Stimulated activated CD8-positive, alpha-beta memory T cell treated with anti-CD3 and anti-CD28 coated beads, Interleukin-7, amount 100 ng/mL, for 1 hour (primary cell): ENCODE measurements at places on chromosomes 2 and 18.

- no peak for DNase-seq
These were observed 3.4 kb downstream of the TMEM185B start for GRCh38 chr2:120219766-120220165.

- DNase-seq = no peak
These were observed 17.9 kb downstream of the PIAS2 start for GRCh38 chr18:46899274-46899948.

GRCh38 chr2:38708900-38709566, 42.1 kb downstream of the SRSF7 start:
- no peak for DNase-seq

- DNase-seq = no peak
These were observed 10.2 kb upstream of the ARHGAP28 start for GRCh38 chr18:6719098-6719846.

GRCh38 chr2:213500881-213501280, 216.6 kb downstream of the SPAG16 start:
- no peak for DNase-seq

DNA sequence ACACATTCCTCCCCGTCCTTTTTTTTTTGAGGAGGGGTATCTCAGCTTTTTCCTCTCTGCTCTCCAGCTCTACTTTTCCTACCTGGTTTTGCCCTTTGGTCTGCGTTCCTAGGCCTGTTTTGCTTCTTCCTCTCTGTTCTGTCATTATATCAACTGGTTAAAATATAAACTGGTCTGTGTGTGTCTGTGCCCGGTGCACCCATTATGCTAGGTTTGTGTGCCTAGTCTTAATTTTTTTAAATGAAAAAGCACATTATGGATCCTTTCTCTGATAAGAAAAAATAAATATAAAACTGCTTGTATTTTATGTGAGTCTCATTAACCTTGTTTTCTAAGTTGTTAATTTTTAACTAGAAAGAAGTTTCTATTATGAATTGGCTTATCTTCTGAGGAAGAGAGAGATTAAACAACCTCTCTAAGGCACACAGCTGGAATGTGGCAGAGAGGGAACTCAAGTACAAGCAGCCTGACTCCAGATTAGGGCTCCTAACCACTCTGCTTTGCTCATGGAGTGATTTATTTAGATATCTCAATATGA, 17.4 kb downstream of the SLC38A11 start:
- no peak for DNase-seq

DNA sequence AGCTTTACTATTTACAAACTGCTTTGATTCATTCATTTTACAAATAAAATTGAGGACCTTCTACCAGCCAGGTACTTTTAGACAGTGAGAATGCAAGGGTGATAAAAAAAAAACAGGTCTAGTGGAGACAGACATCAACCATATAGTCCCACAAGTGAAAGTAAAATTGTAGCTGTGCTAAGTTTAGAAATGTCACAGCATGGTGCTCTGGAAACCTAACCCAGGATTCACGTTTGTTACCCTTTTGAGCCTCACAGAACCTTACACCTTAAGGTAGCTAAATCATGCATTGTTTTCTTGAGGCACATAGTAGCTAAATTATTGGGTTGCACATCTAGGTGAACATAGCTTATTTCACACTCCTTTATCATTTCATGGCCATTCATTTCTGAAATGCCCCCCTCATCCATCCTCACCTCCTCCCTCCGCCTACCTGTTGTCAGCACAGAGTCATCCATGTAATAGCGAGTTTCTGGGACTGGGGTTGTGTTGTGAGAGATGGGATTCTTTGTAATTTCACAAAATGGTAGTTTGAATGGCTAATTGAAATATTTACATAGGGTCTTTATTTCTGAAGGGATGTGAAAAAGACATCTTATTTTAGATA, 7.1 kb downstream of the MTA3 start:
- no peak for DNase-seq

DNA sequence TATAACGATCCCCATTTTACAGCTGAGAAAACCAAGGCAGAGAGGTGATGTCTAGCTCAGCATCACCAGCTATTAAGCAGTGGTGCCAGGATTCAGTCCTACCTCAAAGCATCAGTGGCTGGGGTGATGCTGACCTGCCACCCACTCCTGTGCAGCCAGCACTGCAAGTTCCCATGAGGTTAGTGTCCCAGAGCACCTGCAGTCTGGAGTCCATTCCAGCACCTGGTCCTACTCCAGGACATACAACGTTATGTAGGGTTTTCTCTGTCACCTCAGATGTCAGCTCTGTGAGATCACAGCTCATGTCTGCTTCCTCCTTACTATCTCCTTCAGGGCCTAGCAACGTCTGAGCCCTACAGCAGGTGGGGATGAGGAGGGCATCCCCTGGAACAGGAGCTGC, 328.0 kb upstream of the HS6ST1 start:
- no peak for DNase-seq

GRCh38 chr2:77443076-77443475, 79.1 kb downstream of the LRRTM4 start:
- DNase-seq = no peak

- DNase-seq = no peak
These were observed 105.7 kb downstream of the MGAT5 start for GRCh38 chr2:134359367-134360081.

- DNase-seq = no peak
These were observed 34.1 kb downstream of the CDC42EP3 start for GRCh38 chr2:37637190-37637860.

DNA sequence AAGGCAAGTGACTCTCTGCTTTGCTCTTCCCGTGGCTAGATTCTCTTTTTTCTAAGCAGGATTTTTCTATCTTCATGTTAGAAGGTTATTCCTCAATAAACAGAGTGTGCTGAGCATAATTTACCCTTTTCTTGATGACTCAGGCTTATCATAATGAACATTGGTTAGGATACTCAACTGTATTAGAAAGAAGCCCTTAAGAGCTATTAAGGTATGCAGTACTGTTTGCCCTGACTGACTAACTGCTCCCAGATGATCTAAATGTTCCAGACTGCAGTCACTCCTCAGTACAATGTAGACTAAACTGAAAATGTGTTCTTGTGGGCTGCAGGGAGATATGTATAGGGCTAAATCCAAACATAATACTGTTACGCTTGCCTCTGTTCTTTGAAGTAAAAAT, 687.8 kb downstream of the NUP35 start:
- no peak for DNase-seq

GRCh38 chr18:50065039-50065438, 129.9 kb downstream of the MYO5B start:
- no peak for DNase-seq

- DNase-seq = no peak
These were observed 235.9 kb downstream of the TFCP2L1 start for GRCh38 chr2:121049131-121049530.

- no peak for DNase-seq
These were observed 16.5 kb downstream of the TMEM178A start for GRCh38 chr2:39682066-39682692.

DNA sequence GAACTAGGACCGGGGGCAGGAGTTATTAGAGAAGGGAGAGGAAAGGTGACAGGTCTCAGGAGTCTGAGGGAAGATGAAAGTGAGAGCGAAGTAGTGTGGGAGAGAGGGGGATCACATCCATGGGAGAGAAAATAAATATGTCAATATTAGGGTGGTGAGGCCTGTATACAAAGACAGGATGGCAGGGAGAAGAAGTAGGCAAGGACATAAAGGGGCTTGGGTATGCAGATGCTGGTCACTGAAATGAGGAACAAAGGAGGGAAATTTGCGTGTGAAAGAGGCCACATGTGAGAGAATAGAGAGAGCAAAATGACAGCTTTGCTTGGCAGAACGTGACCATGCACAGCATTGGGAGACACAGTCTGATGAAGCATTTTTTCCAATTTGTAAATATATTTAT, 13.6 kb downstream of the METAP1D start:
- no peak for DNase-seq

DNA sequence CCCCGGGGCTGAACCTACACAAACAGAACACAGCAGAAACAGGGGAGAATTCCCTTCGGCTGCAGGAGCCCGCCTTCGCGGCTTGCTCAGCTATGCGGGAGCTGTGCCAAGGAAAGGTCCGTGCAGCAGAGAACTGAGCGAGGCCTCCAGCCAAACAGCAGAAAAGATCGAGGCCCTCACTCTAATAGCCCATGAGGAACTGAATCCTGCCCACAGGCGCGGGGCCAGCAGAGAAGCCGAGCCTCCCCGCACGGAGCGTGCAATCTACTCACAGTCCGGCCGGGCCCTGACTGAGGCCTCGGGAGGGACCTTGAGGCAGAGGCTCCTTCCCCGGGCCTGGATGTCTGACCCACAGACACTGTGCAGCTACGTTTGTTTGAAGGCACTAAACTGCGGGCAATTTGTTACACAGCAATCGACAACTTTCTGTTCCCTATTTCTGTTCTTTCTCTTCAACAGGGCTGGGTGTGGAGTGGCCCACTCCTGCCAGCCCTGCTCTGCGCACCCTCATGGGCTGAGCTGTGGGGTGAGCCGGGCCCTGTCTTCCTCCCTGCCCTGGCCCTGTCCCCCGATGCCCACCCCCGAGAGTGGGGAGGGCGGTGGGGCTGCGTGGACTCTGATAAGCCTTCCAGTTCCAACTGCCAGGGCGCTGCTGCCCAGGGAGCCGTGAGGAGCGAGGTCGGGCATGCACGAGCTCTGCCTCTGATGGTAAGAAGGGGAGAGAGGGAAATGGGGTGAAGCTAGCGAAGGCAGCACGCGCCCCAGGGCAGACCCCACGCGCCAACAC, 13.7 kb downstream of the HES6 start:
- DNase-seq = no peak

DNA sequence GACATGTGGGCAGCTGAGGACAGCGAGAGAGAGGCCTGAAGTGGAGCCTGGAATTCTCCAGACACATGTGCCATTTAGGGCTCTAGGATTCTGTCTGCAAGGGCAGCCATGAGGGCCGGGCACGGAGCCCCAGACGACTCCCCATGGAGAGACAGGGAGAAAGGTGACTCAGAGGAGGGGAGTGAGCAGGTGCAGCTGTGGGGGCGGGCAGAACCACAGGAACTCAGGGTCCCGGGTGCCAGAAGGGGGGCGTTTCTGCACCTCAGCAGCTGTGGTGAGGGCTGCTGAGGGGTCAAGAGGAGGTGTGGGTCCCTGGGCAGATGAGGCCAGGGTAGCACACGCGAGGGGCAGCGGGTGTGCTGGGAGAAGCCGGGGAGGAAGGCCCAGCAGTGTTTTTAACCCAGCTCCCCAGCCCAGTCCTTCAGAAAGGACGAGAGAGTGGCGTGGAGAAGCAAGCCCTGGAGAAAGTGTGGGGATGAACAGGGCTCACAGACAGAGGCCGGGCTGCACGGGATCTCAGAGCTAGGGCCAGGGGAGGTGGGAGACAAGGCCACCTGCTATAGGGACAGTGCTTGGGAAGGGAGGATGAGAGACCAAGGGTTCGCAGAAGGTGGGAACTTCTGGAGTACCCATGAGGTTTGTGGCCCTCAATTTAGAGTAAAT, 7.6 kb downstream of the GPR17 start:
- no peak for DNase-seq

DNA sequence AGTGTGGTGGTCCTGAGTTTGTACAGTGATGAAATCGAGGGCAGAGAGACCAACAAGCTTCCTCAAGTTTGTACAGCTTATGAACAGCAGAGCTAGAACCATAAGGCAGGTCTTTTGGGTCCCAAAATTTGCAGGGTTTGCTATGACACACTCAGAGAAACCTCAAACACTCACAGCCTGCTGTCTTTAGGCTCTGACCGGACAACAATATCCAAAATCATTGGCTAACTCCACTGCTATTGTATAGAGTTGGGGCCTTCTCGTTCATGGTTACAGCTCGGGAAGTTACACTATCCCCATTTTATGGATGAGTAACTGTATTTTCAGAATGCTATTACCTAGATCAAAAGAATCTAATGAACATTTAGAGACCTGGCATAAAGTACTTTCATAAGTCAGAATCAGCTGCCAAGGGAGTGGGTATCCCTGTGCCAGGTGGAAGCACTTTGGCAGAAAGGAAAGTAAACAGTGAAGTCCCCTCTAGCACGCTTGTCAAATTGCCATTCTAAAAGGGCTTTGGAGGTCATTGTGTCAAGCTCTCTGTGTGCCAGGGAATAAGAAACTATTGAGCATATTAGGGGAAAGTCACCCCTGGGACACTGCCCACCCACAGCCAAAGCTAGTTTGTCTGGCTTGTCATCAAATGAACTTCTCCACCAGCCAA, 331.8 kb downstream of the ALK start:
- DNase-seq = no peak

- no peak for DNase-seq
These were observed 60.3 kb downstream of the CERKL start for GRCh38 chr2:181596556-181596955.

DNA sequence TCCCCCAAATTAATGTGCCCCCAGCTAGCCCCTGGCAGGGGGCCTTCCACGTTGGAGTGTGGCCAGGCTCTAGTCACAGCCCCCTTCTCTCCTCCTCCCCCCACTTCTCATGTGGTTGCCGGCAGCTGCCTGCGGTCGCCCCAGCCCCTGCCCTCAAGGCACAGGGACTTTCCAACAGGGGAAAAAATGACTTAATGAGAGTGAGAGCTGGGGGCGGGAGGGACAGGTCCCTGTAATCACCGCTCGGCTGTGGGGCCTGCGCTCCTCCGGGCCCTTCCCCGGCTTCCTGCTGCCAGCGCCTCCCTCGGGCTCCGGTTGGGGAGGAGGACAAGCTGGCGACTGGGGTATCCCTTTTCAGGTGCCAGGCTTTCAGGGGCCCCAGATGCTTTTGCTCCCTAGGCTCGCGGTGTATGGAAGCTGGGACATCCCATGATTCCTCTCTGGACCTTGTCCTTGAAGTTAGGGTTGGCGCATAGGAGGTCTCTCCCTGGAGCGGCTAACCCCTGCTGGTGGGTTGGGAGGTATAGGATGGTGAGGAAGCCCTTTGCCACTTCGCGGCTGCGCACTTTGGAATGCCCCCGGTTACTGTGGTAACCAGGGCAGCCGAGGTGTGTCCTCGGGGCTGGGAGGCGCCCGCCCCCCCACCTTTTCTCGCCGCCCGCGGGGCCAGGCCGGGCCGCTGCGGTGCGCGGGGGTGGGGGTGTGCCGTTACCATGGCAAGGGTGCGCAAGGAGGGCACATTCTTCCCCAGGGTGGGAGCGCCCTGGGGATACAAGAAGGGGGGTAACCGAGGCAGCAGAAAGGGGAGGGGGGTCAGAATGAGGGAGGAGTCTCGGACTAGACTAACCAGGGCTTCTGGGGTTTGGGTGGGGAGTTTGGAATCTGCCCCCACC, 16.1 kb downstream of the WNT10A start:
- DNase-seq = peak; percentile 61

- DNase-seq = no peak
These were observed 64.3 kb upstream of the ACSL3 start for GRCh38 chr2:222796413-222797103.

DNA sequence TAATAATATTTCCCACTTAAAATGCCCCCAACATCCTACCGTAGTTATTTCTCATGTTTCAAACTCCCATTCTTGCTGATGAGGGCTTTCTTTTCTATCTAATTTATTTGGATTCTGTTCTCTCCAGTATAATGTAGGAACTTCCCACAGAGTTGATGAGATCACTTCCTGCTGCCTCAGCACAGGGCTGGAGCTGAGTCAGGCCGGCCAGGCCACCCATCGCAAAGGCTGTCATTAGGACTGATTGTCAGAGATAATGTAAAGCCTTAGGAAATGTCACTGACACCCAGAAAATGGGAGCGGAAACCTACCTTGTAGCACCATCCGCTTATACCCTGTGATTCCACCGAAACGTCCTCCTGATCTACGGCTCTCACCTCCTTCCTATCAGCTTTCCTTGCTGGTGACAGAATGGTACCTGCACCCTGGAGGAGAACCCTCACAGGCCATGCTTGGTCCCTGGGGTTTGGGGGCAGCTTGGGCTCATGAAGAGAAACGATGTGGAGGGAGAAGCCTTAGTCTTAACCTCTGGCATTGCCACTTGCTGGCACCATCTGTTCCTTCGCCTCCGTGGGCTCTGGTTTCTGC, 672.8 kb upstream of the ID2 start:
- DNase-seq = no peak

- no peak for DNase-seq
These were observed 733.8 kb upstream of the FANCL start for GRCh38 chr2:58974881-58975280.
